ENCODE measurements at places on chromosomes 12 and 14.

DNA sequence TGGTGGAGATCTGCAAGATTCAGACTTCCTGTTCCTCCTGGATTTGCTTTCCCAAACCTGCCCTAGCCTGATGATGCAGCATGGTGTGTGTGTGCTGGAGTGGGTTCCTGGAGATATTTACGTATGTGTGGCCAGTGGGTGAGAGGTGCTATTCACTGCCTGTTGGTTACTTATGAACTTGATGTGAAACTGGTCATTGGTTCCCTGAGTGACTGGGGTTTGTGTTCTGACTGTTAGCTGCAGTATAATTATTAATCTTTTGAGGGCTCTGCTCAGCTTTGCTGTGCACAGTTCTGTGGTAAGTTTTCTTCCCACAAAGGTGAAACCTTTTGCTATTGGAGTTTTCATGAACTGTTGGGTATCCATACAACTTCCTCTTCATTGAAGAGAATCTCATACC, 541.8 kb upstream of the FBXO33 start:
- DNase-seq, result no peak

- no peak for DNase-seq
Measured at GRCh38 chr14:88910386-88910785, 85.9 kb downstream of the TTC8 start.

GRCh38 chr14:69129264-69129880, 23.5 kb downstream of the DCAF5 start:
- DNase-seq, result no peak

GRCh38 chr12:109461846-109462756, 15.0 kb downstream of the KCTD10 start:
- peak; percentile 35 for DNase-seq

DNA sequence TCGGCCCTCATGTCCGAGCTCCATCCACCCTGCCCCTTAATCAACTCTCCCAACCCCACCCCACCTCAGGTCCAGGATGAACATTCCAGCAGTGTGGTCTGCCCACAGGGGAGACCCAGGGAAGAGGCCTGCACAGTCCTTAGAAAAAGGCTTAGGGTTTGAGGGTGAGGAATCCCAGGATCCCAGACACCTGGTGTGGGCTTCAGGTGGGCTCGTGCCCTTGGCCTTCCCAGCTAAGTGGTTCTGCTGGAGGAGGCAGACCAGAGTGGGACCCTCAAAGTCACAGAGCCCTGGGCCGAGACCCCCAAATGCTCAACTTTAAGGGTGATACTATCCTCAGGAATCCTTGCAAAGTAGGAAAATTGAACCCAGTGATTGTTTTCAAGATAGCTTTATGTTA, 25.4 kb upstream of the PPP2R5C start:
- no peak for DNase-seq

Measured in keratinocyte (primary cell).